Activated CD4-positive, alpha-beta T cell treated with anti-CD3 and anti-CD28 coated beads, Interleukin-2, amount 10 ng/mL, durations not matched to agents 7 days and 5 days (primary cell): ENCODE measurements at places on chromosomes 7 and 10. TPM values are rescaled to one million over a fixed set of nuclear protein-coding genes. Genes with fewer than 3 reads are reported as not detected.

- DNase-seq: no peak
Measured at GRCh38 chr10:130472236-130472635, 336.0 kb downstream of the GLRX3 start.

- peak; percentile 33 for DNase-seq
Measured at GRCh38 chr7:117124591-117125220, 171.4 kb downstream of the ST7 start.

GRCh38 chr10:79021331-79021907, 47.3 kb upstream of the ZMIZ1 start:
- no peak for DNase-seq

DNA sequence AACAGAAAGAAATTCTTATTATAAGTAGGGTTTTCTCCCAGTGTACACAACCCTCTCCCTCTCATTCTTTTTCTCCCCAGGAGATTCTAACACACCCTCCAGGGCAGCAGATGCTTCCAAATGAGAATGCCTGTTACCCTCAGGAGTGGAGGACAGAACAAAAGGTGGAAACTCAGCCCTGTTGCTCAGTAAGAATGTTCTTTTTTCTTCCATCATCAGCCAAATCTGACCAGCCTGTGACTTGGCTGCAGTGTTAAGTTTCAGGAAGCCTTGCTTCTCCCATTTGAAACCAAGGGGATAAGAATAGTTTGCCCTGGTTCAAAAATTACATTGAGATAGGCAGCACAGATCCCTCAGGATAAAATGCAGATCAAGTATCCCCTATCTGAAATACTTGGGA, 77.5 kb upstream of the EEPD1 start:
- DNase-seq: no peak

DNA sequence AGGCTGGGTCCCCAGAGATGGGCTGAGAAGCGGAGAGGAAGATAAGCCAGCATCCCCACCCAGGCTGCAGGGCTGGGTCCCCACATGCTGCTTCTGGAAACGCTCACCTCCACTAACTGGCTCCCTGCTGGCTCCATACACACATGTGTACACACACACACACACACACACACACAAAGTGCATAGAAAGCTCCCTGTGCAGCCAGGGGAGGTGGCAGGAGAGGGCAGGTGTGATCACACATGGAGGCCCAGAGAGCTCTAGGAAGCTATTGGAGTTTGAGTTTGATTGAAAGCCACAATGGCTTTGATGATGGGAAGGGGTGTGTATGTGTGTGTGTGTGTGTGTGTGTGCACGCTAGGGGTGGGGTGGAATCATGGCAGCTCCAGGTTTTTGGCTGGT, 29.3 kb downstream of the CXCL12 start:
- DNase-seq: no peak

DNA sequence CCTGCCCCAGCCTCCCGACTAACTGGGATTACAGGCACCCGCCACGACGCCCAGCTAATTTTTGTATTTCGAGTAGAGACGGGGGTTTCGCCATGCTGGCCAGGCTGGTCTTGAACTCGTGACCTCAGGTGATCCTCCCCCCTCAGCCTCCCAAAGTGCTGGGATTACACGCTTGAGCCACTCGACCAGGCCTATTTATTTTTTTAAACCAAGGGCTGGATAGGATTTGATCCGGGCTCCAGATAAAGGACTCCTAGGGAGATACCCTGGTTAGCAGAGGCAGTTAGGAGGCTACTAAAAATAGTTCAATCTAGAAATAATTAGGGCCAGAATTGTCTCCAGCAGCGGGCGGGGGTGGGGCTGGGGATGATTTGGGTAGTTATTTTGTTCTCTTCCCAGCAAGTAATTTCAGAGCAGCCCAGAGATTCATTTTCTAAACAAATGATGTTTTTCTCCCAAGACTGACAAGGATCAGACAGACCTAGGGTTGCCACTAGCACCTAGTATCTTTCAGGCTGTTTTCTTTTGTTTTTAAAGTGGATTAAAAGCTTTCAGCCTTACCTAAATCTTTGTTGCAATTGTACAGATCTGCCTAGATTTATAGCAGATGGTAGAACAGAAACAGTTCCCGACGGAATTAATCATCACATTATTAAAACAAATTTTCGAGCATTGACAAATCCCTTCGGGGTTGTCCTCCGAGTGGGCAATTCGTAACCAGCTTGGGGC, 859 bp upstream of the SMC3 start:
- no peak for DNase-seq

DNA sequence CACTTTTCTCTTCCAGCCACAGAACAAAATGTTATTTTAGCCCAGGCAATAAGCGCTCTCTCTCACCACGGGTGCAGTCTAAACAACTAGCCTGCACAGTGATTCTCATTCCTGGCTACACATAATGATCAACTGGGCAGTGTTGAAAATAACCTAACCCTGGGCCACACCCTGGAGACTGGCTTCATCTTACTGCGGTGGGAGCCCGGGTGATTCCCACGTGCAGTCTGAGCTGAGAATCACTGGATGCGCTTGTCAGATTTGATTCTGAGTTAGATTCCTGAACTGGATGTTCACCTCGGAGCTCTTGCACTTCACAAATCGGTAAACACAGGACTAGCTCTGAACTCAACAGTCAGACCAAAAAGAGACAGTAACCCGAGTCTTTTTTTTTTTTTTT, 14.9 kb downstream of the ZC3HAV1 start:
- peak; percentile 37 for DNase-seq

GRCh38 chr10:14200698-14201544, 129.8 kb downstream of the FRMD4A start:
- DNase-seq: peak; percentile 14

DNA sequence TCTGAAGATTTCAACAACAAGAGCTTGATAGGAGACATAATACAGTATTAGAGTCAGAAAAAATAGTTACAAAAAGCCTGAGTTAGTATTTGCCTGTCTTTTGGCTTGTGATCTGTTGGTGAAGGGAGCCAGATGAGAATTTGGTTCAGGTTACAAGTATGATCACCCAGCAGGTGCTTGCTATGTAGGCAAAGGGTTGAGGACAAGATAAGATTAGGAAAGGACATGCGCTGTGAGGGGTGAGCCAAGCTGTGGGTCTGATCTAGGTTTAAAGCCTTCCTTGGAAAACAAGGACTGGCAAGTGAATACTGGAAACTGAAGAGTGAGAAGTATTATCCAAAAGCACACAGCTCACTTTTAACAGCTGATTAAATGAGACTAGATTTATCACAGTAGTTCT, 28.7 kb upstream of the CD36 start:
- DNase-seq: no peak

DNA sequence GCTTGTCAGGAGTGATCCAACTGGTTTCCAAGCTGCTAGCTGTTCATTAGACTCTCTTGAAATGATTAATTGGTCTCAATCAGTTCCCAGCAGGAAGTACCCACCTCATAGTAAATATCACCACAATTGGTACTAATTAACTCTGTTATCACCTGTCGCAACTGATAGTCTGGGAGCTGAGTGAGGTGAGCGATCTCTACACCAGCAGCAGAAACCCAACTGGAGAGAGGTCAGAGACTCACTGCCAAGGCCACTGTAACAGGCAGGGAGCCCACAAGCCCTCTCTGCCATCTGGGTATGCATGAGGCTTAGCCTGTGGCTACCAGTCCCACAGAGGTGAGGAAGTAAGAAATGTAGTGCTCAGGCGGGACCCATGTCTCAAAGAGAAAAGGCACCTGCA, 245.5 kb downstream of the DYNC1I1 start:
- DNase-seq: no peak

DNA sequence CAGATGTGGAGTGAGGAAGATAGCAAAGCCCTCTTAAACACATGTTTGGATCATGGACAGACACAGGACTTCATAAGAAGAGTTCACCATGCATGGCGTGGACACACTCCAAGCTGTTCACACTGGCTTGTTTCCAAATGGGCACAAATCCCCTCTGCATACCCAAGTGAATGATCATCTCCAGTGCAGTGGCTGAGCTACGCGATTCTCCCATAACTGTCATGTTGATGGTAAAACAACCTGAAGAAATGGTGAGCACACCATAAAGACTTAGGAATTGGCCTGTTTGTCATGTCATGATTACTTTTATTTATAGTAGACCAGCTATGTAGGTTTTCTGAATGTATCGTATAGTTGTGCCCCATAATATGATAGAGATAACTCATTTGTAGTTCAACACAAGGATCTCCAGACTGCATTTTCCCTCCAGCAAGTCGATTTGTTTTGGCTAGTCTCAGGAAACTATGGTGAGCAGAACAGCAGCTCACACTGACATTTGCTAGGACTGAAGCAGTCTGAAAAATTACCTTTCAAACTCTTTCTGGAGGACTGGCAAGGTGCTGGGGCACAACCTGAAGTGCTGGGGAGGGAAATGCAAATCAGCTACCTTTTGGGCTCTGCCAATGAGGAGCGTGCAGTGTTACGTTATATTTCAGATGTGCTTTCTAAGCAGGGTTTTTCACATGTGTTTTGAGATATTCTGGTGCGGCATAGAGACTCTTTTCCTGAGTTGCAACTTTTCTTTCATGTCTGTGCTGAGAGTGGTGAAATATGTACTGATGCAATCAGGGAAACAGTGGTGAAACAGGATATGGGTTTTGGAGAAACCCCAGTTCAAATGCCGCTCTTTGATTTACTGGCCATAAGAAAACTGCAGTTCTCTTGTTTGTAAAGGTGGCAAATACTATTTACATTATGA, 629.6 kb upstream of the DPP6 start:
- no peak for DNase-seq

DNA sequence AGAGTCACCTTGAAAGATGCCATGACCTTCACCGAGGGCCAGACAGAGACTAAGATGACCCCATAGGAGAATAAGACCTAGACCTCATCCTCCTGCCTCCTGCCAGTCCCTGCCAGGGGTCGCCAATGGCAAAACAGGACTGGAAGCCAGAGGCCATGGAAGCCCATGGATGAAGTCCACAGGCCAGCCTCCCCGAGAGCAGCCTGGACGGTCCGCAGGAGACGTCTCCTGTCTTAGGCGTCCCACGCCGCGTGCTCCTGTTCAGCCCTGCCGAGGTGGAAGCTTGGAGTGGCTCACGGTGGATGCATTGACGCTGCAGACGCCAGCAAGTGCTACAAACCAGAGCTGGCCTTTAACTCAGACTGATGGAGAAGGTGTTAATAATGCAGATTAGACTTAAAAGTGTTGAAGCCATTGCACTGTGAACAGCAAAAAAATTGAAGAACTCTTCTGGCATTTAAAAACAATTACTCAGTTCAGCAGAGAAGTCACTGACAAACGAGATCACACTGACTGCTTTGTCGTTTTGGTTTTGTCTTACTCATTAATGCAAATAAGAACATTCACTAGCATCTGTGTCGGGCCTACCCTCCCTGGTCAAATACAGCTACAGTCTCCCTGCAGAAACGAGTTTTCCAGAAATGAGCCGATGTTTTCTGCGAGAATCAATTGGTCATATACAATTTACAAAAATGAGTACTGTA, 38.1 kb upstream of the FAM20C start:
- no peak for DNase-seq

DNA sequence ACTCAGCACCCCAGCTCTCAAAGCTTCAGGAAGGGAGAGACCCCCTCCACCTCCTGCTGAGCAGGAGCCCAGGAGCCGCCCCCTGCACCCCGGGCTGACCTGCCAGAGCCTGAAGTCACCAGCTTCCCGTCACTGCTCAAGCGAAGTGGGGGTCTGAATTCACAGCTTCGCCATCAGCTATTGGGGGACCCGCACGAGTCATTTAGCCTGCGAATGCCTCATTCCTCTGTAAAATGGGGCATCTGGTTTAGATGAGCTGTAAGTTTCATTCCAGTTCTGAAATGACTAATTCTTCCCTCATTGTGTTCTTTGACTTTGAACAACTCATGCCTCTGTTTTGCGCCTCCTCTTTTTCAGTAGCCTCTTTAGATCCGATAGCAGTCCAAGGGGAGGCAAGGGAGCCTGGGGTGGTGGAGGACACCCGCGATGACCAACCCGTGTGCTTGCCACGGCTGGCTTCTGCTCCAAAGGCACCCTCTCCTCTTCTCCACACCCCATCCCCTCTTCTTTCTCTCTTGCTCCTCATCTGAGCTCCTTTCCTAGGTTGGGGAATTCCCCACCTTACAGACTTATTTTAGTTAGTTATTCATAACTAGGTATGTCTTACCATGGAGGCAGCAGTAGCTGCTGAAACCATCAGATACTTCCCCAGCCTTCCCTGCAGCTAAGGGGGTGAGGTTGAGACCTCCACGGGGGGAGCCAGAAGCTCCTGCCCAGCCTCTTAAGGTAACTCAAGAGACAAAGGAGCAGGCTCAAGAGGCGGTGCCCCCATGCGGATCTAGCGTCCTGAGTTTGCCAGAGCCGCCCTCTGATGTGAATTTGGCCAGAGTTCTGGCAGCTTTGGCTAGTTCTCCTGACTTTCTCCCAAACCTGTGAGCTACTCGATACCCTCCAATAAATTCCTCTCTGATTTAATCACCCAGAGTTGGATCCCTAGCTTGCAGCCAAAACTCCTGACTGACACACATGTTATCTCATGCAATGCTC, 47.7 kb downstream of the RBM17 start:
- DNase-seq: peak; percentile 24

- no peak for DNase-seq
Measured at GRCh38 chr10:3875842-3876235, 90.8 kb upstream of the KLF6 start.

DNA sequence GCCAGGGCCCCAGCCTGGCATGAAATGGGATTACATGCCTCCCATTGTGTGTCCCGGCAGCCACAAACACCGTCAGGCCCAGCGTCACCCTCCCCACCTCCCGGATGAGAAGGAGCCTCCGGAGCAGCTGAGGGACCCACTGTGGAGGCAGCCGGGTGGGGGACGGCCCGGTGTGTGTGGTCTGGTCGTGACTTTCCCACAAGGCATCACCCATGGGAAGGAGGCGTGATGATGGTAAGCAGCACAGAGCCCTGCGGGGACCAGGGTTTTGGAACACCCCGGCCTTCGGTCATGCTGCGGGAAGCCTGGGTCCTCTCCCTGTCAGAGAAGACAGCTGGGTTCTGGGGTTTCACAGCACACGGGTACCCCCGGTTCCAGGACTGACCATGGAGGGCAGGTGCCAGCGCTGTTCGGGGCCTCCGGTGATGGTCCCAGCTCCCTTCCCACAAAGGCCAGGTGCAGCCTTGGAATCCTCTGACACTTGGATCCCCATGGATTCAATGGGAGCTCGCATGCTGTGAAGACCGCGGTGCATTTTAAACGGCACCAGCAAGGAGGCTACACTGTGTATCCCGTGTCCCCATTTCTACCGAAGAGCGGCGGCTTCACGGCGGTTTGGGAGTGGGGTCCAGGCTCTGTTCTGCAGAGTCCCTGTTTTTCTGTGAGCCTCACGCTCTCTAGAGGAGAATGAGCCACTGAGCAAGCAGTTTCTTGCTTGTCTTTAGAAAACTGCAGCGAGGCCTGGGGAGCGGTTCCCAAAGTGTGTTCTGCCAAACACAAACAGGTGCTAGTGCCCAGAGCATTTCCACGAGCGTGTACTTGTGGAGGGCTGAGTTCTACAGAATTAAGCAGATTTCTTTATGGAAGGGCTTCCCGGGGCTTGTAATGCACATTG, 336.0 kb downstream of the ADARB2 start:
- DNase-seq: no peak

GRCh38 chr10:78976825-78977755, 91.7 kb upstream of the ZMIZ1 start:
- no peak for DNase-seq

GRCh38 chr7:53541475-53541874, 506.0 kb downstream of the POM121L12 start:
- DNase-seq: no peak

GRCh38 chr7:5351507-5352265, 68.9 kb downstream of the SLC29A4 start:
- no peak for DNase-seq

Gene NYAP1
- total RNA-seq: 0.23 TPM

Gene NPFFR1
- not detected for total RNA-seq

Gene TFR2
- 7.3 TPM for total RNA-seq

Gene H2BK1
- not detected for total RNA-seq

Gene NIPSNAP2
- 38.6 TPM for total RNA-seq

Gene TMEM229A
- not detected for total RNA-seq

Gene STRIP2
- total RNA-seq: 12.1 TPM
